Ureter (tissue), 1 donor: ENCODE measurements at places on chromosomes 4 and X. TPM values are rescaled to one million over a fixed set of nuclear protein-coding genes. Genes with fewer than 3 reads are reported as not detected.

HTR2C gene
- 0.75 TPM for total RNA-seq

ARL9 gene
- total RNA-seq = 1.3 TPM

PITX2 gene
- total RNA-seq = not detected

MAGEA6 gene
- total RNA-seq = not detected

MSMO1 gene
- 98.6 TPM for total RNA-seq

AKAP14 gene
- not detected for total RNA-seq

EDA2R gene
- 4.4 TPM for total RNA-seq

TXK gene
- 7.8 TPM for total RNA-seq

SLC6A14 gene
- total RNA-seq = 0.57 TPM

SHROOM4 gene
- 19.3 TPM for total RNA-seq

IGFBP7 gene
- 487 TPM for total RNA-seq

TMSB15C gene
- total RNA-seq = 1.4 TPM

REPS2 gene
- total RNA-seq = 24.3 TPM

REELD1 gene
- total RNA-seq = 1.2 TPM

HMX1 gene
- not detected for total RNA-seq

FBXO8 gene
- 28.3 TPM for total RNA-seq

NXF2 gene
- not detected for total RNA-seq

PLS3 gene
- total RNA-seq = 119 TPM

LONRF3 gene
- 6.9 TPM for total RNA-seq

PABPC5 gene
- 1.6 TPM for total RNA-seq

DRP2 gene
- total RNA-seq = 2.1 TPM

IL21 gene
- not detected for total RNA-seq

PDLIM5 gene
- 210 TPM for total RNA-seq

ZFP92 gene
- 1.1 TPM for total RNA-seq

ZNF157 gene
- total RNA-seq = 0.26 TPM

ETDB gene
- not detected for total RNA-seq

MAGEE1 gene
- 3.2 TPM for total RNA-seq

FRG2 gene
- total RNA-seq = not detected

PPEF2 gene
- not detected for total RNA-seq

ARHGAP10 gene
- 78.0 TPM for total RNA-seq

NALF2 gene
- 2.0 TPM for total RNA-seq

GYPE gene
- 1.8 TPM for total RNA-seq

DIPK2B gene
- total RNA-seq = 27.1 TPM

ADGRL3 gene
- total RNA-seq = 17.9 TPM

VEGFC gene
- 13.7 TPM for total RNA-seq

UBA6 gene
- 64.6 TPM for total RNA-seq

ZNF674 gene
- total RNA-seq = 8.5 TPM

GPRIN3 gene
- total RNA-seq = 3.5 TPM

PSAPL1 gene
- not detected for total RNA-seq

PNCK gene
- 12.3 TPM for total RNA-seq

MAGEC2 gene
- not detected for total RNA-seq

SPATA4 gene
- total RNA-seq = not detected

POU4F2 gene
- not detected for total RNA-seq

MED12 gene
- 71.4 TPM for total RNA-seq

BCOR gene
- total RNA-seq = 41.3 TPM

SPANXC gene
- total RNA-seq = not detected

SPOCK3 gene
- total RNA-seq = 5.1 TPM

MAGEA11 gene
- 0.10 TPM for total RNA-seq
